ENCODE measurements at places on chromosomes 16 and 17.

DNA sequence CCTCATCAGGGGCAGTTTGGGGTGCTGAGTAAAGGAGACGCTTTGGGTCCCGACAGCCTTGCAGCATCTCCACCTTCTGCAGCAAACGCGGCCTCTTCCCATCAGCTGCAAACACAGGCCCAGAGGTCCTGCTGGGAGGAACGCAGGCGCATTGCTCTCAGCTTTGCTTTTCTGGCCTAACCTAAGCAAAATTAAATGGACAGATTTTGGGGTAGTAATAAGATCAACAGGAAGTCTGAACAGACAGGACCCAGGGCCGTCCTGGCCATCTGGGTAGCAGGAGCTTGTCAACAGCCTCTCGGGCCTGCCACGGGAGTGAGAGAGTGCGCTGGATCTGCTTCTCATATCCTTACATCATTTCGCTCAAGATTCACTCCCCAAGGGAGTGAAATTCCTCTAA, 7.2 kb downstream of the NUBP1 start:
- no peak for DNase-seq

- DNase-seq, result no peak
Observed at GRCh38 chr16:84511831-84512230, 7.4 kb upstream of the MEAK7 start.

DNA sequence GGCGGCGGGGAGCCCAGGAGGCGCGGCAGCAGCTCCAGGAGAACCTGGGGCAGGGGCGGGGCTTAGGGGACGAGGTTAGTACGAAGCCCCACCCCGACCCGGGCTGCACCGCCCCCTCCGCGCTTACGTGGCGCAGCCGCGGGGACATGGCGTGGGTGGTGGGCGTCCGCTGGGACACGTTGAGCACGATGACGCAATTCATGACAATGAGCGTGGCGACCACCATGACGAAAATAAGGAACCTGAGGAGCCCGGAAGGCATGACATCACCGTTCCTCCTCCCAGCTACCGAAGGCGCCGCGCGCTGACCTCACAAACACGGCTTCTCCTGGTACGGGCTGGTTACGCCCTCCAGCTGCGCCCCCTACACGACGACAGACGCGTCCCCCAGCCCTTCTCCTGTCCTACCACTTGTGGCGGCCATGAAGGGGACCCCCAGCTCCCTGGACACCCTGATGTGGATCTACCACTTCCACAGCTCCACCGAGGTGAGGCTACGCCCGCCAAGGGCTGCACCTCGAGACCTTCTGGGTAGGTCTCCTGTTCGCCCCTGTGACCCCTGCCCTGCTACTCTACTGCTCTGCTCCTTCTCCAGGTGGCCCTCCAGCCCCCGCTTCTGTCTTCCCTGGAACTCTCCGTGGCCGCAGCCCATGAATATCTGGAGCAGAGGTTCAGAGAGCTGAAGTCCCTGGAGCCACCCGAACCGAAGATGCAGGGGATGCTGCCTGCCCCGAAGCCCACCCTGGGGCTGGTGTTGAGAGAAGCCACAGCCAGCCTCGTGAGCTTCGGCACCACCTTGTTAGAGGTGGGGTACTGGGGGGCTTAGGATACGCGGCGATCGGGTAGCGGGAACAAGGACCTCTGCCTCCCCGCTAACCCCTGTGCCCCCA, at the start of gene C17orf107:
Gene C17orf107 (plus strand): TSS at position 196 of the 890 bp plus-strand sequence. CDS start 227 bp downstream, at position 423.
- DNase-seq, result peak; percentile 84

DNA sequence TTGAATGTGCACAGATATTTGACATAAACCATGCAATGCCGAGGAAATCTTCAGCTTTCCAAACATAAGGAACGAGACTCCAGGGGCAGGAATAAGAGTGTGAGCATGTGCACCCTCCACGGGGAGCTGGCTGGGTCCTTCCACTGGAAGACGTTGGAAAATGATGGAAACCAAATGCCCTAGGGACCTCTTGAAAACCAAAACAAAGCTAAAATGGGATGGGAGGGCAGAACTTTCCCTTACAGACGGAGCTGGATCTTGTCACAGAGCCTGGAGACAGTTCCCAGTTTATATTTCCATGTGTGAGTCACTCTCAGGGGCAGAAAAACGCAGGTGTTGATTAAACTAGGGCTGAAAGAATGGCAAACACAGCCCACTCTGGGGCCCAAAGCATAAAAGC, 34.4 kb upstream of the DNAH17 start:
- DNase-seq, result no peak

DNA sequence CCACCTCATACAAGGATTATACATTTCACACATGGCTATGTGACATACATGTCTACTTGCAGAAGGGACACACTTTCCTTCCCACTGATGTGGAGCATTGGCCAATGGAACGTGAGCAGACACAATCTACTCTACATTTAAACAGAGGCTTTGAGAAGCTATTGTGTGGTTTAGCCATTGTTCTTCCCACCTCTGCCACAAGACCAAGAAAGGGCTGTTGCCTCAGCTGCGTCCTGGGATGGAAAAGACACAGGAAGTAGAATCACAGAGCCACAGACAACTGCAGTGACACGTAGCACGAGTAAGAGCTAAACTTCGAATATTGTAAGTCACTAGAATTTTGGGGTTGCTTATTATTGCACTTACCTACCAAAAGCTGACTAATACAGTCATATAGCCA, 33.3 kb downstream of the PRKCB start:
- no peak for DNase-seq

DNA sequence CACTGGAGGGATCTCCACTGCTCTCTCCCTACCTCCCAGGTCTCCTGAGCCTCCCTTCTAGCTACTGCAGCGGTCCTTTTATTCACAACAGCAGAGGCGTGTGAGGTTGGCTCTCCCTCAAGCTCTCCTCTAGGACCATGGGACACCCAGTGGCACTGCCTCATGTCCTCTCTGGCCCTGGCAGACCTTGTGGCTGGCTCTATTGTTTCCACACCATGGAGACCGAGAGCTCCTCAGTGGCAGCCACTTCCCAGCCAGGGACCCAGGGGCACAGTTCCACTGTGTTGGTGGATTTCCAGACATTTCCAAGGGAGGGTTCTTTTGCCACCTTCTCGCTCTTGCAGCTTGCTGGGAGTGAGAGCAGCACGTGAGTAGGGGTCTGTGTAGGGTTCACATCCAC, 204.9 kb downstream of the AXIN2 start:
- DNase-seq, result no peak

DNA sequence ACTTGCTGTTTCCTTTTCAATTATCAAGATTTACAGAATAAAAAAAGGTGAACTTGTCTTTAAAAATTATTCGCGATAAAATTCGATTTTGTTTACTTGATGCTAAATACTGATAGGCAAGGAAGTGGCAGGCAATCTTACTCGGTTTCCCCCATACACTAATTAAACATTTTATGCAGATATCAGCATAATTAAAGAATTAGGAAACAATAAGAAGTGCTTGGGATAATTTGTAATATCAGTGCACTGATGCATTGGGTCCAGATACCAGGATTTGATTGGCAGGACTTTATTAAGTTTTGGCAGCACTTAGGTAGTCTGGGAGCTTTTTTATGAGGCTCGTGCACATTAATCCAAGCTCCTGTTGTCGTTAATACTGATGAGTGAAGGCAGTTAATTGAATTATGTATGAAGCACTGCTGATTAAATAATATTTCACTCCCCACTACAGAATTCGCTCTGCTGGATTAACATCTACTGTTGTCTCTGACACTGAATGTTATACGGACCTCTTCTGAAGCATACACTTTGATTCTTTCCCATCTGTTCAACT, 165.6 kb downstream of the CA10 start:
- no peak for DNase-seq

DNA sequence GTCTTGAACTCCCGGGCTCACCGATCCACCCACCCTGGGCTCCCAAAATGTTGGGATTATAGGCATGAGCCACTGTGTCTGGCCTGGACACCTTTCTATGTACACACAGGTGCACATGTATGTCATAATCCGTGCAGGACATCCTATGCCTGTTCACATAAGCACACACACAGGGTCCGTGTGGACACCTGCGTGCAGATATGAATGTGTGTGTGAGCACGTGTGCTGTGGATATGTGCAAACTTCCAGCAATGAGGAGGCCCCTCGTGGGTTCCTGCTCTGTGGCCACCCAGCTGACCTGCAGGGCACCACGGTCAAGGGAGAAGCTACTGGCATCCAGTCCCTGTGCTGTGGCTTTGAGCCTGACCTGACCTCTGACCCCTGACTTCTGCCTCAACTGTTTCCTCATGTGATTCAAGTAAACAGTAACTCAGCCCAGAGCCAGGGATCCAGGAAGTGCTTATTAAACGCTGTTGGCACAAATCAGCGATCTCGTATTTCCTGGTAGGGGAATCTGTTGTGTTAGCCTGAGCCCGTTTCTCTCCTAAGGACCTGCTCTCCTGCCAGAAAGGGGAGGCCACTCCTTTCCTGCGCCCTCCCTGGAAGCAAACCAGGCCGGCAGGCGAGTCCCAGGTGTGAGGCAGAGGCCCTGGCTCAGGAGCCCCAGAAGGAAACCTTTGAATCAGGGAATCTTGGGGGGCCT, 6.5 kb downstream of the CPNE7 start:
- DNase-seq, result no peak

- DNase-seq, result no peak
Observed at GRCh38 chr17:69547947-69548346, 133.4 kb downstream of the MAP2K6 start.

GRCh38 chr16:1543085-1543896, 9.8 kb downstream of the TMEM204 start:
- peak; percentile 89 for DNase-seq

DNA sequence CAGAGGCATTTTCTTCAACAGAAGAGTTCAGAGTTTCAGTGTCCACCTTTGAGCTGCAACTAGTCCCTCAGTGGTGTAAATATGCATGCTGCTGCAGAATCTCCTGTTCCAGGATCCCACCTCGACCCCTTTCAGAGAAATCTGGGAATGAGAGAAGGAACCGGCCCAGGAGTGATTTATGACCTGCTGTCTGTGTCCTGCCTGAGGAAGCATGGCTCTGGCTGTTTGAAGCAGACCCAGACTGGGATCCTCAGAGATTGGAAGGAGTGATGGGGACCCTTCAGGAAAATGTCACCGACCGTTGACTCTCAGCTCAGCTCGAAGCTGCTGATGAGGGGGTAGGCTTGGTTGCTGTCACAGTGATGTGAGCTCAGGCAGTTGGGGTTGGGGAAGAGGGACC, 8.4 kb upstream of the MAF start:
- DNase-seq, result no peak

DNA sequence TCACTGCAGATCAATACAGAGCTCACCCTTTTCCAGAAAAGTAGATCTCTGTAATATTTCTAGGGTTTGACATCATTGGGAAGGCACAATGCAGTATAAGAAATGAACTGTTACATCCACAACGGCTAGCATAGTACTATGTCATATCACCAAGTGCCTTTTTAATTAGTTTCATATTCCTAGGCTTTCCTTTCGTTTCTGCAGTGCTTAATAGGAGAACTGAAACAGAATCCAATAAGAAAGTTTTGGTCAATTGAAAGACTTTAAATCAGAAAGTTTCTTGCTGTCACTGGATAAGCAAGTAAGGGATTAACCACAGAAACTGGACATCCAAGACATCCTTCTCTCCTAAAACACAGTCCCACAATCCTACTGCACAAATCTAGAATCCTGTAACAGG, 3.5 kb upstream of the RNF43 start:
- no peak for DNase-seq

GRCh38 chr17:78818152-78818846, 22.3 kb downstream of the USP36 start:
- no peak for DNase-seq

GRCh38 chr17:42852351-42852750, 1.4 kb downstream of the AOC3 start:
- no peak for DNase-seq

Measured in left lung (tissue), 14 donors.